ENCODE measurements at places on chromosomes 4 and X.
A peak's percentile ranks its signal among the peaks of the same experiment; 100 is the strongest.

DNA sequence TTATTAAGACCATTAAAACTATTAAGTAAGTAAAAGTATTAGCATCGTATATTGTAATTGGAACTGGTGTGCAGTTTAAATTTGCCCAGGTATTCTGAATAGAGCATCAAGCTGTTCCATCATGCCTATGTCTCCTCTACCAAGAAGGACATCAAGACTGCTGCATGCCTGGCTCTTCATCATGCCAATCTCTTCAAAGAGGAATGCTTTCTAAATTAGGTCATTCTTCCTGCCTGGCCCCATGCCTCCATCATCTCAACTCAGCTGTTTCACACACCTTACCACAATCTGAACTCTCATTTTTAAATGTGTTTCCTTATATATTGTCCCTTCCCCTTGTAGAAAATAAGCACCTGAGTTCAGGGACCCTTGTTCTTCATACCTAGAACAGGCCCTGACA lies 270.5 kb upstream of the PPARGC1A start:
- no peak for DNase-seq

GRCh38 chr4:7828011-7828720 lies 111.5 kb downstream of the AFAP1 start:
- DNase-seq: peak; percentile 97

GRCh38 chr4:184102927-184103326 lies 114.7 kb downstream of the ENPP6 start:
- no peak for DNase-seq

- no peak for DNase-seq
Observed at GRCh38 chr4:8108991-8109390, 49.6 kb downstream of the ABLIM2 start.

DNA sequence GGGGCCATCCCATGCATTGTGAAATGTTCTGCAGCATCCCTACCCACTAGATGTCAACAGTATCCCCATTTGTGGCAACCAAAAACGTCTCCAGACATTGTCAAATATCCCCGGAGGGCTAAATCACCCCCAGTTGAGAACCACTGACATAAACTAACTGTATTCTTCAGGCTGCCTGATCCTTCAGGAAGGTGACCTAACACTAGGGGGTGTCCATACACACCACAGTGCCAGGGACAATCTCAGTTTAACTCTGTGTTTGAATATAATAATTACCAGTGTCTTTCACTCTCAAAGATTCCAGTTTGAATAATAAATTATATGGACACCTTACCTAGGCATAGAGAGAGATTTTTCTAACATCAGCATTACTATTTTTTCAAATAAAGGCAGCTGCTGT lies 6.4 kb downstream of the ACE2 start:
- no peak for DNase-seq
